ENCODE measurements at places on chromosomes 2 and 18.

- DNase-seq: no peak
Observed at GRCh38 chr18:31486165-31486564, 11.8 kb upstream of the DSG2 start.

GRCh38 chr2:235229236-235229635, 264.6 kb upstream of the AGAP1 start:
- no peak for DNase-seq

- no peak for DNase-seq
Observed at GRCh38 chr2:142734231-142734630, 143.2 kb upstream of the KYNU start.

- DNase-seq: no peak
Observed at GRCh38 chr2:11907190-11907589, 160.8 kb downstream of the LPIN1 start.

GRCh38 chr2:170420961-170421687, 243.2 kb downstream of the MYO3B start:
- DNase-seq: no peak

DNA sequence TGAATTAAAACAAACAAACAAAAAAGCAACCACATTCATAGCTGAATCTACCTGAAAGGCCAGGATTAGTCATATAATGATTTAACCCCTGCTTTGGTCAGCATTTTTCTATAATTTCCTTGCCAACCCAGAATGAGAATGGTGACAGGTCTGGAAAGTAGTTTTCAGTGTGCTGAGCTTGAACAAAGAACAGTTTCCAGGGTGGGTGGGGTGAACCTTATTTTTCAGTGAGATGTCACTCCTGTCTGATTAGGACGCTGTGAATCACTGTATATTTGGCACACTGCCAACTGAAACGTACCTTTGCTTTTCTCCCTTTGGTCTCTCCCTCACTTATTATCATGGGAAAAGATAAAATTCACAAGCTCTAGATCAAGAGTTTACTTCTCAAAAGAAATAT, 35.0 kb upstream of the DSC1 start:
- DNase-seq: no peak

GRCh38 chr18:58097121-58097906, 53.3 kb downstream of the NEDD4L start:
- DNase-seq: no peak

DNA sequence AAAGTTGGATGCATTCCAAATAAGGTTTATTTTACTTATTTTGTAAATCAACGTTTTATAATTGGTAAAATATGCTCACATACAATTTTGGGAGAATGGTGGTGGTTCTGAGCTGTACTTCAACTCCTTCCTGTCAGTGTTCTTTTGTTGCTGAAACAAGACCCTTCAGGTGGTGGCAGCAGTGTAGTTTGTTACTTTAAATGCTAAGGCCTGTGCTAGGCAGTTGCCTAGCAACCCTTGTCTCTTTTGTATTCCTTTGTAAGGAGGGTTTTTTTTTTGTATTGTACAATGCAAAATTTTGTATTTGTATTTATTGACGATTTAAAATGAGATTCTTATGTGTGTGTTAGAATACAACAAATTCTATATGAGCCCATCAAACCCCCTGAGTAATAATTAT, 166.0 kb upstream of the FAM98A start:
- DNase-seq: no peak

- DNase-seq: no peak
Observed at GRCh38 chr2:127506510-127506909, 19.8 kb downstream of the IWS1 start.

DNA sequence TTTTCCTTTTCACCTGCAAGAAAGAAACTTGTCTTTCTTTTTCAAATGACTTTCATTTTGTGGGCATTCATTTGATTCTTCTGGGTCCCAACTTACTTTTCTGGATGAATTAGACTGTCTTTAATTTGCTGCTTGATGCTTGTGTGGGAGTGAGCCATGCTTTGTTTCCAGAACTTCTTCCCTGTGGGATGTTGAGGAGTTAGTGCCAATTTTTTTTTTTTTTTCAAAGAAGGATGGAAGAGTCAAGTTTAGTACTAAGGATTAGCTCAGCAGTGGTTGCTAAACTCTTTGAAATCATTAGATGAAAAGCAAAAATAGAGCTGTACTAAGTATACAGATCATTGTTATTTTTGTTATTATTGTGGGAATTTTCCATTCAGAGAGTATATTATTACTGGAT, 17.2 kb upstream of the KCTD1 start:
- no peak for DNase-seq

GRCh38 chr2:66478299-66478698, 43.4 kb downstream of the MEIS1 start:
- no peak for DNase-seq

- DNase-seq: no peak
Observed at GRCh38 chr2:56185582-56186046, 1.8 kb downstream of the CCDC85A start.

DNA sequence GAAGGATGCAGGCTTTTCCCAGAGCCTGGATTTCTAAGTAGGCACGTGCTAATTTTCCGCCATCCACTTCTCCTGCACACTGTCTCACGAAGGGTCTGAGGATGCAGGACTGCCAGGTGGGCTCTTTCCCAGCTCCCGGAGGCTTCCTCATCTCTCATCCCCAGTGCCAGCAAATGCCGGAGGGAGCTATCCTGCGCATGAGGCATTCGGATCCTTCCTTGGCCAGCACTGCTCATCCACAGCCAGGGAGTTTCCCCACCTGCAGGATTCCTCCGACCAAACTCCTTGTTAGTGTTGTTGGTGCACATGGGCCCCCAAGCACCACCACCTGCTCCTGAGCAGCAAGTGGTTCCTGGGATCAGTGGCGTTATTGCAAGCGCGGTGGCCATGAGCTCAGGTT, 5.0 kb downstream of the CNDP1 start:
- DNase-seq: no peak

DNA sequence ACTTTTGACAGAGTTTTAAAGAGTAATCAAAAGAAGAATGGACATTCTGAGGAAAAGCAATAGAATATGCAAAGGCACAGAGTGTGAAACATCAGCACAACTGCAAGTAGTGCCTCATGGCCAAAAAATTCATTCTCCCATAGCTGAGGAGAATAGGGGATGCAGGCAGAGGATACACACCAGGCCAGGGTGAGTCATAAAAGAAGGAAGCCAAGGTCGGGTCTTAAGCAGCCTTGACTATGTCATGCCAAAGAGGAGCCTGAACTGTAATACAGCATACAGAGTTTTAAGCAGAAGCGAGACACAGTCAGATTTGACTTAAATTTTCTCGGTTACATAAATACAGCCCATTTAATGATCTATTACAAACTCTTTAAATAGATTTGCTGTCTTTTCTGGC, 165.0 kb downstream of the LNPK start:
- DNase-seq: no peak

DNA sequence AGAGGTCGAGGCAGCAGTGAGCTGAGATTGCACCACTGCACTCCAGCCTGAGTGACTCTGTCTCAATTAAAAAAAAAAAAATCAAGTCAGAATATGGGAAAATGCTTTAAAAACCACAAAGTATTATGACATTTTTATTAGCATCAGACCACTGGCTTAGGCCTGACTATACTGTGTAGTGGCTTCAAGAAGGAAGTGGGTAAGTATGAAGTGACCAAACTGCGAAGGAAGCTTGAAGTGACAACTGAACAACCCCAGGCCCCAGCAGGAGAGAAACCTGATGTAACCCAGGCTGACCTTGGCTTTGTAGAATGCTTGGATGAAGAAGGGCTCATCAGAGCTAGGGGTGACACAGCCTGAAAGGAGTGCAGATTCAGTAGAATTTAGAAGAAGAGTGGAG, 21.4 kb upstream of the HAAO start:
- no peak for DNase-seq

DNA sequence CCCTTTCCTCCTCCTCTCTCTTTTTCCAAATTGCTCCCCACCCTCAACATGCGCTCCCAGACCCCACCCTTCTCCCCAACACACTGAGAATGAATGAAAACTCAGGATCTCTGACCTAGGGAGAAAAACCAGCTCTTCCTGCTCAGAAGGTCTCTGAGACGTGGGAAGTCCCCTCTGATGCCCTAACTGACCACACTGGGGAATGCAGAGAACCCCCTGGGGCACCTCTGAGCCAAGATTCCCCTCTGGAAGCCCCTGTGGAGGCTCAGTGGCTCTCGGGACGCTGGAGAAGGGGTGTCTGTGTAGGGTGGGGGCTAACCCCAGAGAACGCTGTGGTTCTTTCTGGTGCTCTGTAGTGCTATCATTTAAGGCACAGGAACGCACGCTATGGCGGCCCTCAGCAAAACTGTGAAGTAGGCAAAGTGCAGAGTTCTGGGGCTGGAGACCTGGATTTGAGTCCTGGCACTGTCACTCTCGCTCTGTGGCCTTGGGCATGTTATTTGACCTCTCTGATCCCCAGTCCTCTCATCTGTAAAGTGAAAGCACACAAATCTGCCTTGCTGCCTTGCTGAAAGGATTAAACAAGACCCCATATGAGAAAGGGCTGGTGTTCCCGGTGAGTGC, 17.1 kb downstream of the ATOH8 start:
- no peak for DNase-seq

- no peak for DNase-seq
Observed at GRCh38 chr2:140257692-140258300, 1477.6 kb upstream of the NXPH2 start.

DNA sequence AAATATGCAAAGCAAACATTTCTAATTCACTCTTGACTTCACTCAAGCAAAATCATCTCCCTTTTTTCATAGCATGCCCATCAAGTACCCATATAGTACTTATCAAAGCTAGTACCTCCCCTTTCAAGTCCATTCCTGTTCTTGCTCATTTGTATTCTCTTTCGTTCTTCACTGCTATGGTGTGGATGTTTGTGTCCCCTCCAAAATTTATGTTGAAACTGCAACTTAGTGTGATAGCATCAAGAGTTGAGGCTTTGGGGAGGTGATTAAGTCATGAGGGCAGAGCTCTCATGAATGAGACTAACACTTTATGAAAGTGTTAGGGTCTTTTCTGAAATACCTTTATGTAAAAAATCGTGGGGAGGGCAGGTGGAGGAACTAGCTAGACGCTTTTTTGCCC, 52.9 kb downstream of the RNU4ATAC start:
- no peak for DNase-seq

- DNase-seq: no peak
Observed at GRCh38 chr18:7859122-7859521, 292.0 kb downstream of the PTPRM start.

- no peak for DNase-seq
Observed at GRCh38 chr2:31231571-31232302, 2.2 kb upstream of the EHD3 start.

GRCh38 chr2:46984642-46985476, 69.3 kb upstream of the MCFD2 start:
- peak; percentile 68 for DNase-seq

Measured in stimulated activated CD4-positive, alpha-beta T cell treated with anti-CD3 and anti-CD28 coated beads, Interleukin-2, amount 100 ng/mL, for 24 hours (primary cell).